ENCODE measurements at places on chromosomes 4 and X. TPM values are rescaled to one million over a fixed set of nuclear protein-coding genes. Genes with fewer than 3 reads are reported as not detected.

CENPU gene
- 3.6 TPM for total RNA-seq

TEX11 gene
- not detected for total RNA-seq

ABCD1 gene
- 5.7 TPM for total RNA-seq

DNA sequence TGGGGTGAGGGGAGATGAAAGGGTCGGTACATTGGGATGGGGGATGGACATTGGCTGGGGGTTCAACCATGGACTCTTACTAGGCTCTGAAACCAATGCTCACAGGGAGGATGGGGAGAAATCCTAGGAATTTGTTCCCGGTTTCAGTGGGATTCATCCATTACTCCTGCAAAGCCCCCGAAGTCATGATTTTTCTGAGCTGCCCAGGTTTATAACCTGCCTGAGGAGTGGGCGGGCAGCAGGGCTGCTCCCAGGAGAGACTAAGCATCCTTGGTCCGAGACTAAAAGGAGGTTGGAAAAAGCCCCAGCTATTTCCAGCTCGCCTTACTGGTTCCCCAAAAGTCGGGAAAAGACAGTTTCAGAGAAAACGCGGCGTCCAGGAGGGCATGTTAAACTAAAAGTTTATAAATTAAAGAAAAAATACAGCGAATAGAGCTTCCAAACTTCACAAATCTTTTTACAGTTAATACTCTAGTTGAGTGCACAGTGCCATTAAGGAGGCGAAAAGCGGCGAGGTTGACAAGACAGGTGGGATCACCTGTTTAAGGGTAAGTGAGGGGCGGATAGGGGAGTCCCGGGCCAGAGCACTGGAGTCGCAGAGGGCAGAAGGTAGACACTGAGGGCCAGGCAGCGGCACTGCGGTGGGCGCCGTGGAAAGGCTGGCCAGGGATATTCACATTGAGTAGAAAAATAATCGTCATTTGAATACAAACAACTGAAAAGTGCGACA, 3.7 kb downstream of the NKX3-2 start:
- no peak for DNase-seq
- no peak overlapping the region for H3K27ac ChIP-seq
- no peaks in the 10 kb centered on the region for H3K36me3 ChIP-seq
- H3K27me3 ChIP-seq = peaks cover 84% of the 10 kb centered on the region
- H3K4me1 ChIP-seq = peaks cover 23% of the 10 kb centered on the region

- H3K27ac ChIP-seq = no peak within 1 kb of the TSS
- no peaks in the 10 kb centered on the region for H3K27me3 ChIP-seq
These were observed 58.6 kb upstream of the ZC4H2 start for GRCh38 chrX:65034668-65035445.

- no peaks in the 10 kb centered on the region for H3K36me3 ChIP-seq
- DNase-seq = no peak
- H3K27me3 ChIP-seq = no peaks in the 10 kb centered on the region
- no peak overlapping the region for H3K27ac ChIP-seq
These were observed 412.8 kb downstream of the HNRNPD start for GRCh38 chr4:81960961-81961360.

- no peak overlapping the region for H3K27ac ChIP-seq
- H3K4me3 ChIP-seq = no peak overlapping the region
- no peaks in the 10 kb centered on the region for H3K27me3 ChIP-seq
- H3K36me3 ChIP-seq = no peaks in the 10 kb centered on the region
- DNase-seq = no peak
These were observed 305.9 kb upstream of the HAND2 start for GRCh38 chr4:173835903-173836302.

- no peaks in the 10 kb centered on the region for H3K4me1 ChIP-seq
- H3K27me3 ChIP-seq = no peaks in the 10 kb centered on the region
- H3K4me3 ChIP-seq = no peak overlapping the region
- no peaks in the 10 kb centered on the region for H3K36me3 ChIP-seq
- no peak for DNase-seq
These were observed 70.6 kb downstream of the AR start for GRCh38 chrX:67614423-67614822.

GRCh38 chrX:12693754-12694153, 97.5 kb upstream of the PRPS2 start:
- H3K27ac ChIP-seq = no peak overlapping the region
- H3K4me1 ChIP-seq = no peaks in the 10 kb centered on the region
- H3K36me3 ChIP-seq = no peaks in the 10 kb centered on the region
- no peak for DNase-seq
- H3K4me3 ChIP-seq = no peak overlapping the region

All from lung (tissue), 17 donors.